Amniotic stem cell (primary cell): ENCODE measurements at places on chromosomes 5 and 9.
A peak's percentile ranks its signal among the peaks of the same experiment; 100 is the strongest.

DNA sequence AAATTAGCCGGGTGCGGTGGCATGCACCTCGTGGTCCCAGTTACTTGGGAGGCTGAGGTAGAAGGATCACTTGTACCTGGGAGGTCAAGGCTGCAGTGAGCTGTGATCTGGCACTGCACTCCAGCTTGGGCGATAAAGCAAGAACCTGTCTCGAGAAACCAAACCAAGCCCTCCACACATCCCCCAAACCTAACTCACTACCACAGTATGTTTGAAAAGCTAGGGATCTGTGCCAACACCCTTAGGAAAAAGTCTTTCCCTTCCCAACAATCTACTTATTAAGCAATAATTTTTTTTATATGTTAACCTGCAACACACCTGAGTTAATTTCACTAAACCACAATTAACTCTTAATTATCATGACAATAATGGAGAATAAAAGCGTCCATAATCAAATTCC lies 2.2 kb downstream of the UBTD2 start:
- no peak for DNase-seq

- DNase-seq, result peak; percentile 52
Observed at GRCh38 chr9:109779711-109780452, at the start of gene PALM2AKAP2. TSS of gene PALM2AKAP2 (plus strand) at chr9:109780198. CDS start at chr9:109780489, 291 bp downstream.

GRCh38 chr5:38364825-38365224 lies 106.5 kb downstream of the EGFLAM start:
- no peak for DNase-seq

DNA sequence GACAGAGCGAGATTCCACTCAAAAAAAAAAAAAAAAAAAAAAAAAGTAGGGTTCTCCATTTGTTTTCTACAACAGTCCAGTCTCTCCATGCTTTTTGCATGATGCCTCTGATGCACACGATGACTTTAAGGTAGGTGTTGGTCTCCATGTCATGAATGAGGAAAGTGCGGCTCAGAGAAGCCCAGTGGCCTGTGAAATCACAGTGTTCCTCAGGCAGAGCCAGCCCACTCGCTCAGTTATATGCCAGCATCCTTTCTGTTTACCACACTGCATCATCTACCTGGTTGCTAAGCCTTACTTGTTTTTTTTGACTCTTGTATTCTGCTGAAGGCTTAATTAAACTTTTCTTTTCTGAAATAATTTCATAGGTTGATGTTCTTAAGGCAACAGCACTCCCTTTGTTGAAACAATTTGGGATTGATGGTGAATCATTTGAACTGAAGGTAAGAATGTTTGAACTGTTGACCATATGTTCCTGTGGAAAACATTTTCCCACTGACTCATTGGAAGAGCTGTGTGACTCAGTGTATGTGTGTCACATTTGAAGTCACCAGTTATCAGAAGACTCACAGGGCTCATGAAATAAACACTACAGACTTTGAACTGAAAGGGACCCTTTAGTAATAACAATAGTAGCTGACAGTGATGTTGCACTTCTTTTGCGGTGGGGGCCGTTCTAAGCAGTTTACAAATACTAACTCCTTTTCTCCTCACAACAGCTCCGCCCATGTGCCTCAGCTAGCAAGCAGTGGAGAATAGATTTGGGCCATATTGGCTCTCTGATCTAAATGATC lies 40.2 kb downstream of the RCL1 start:
- DNase-seq, result peak; percentile 65

GRCh38 chr5:124446120-124446519 lies 300.3 kb downstream of the ZNF608 start:
- DNase-seq, result no peak

DNA sequence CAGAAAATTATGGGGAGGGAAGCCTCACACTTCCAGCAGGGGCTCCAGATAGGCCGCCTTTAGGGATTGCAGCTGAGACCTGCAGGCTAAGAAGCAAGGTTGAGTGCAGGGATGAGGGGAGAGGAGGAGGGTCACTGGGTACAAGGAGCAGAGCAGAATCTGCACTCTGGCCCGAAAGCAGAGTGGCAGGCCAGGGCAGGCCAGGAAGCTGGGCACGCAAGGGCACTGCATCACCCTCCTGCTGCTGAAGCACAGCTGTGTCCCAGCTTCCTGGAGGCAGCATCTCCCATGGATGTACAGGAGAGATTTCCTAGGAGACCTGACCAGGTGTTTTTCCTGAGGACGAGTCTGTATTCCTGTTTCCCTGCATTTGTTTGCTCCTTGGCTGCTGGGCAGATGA lies 92.1 kb downstream of the SYK start:
- no peak for DNase-seq

DNA sequence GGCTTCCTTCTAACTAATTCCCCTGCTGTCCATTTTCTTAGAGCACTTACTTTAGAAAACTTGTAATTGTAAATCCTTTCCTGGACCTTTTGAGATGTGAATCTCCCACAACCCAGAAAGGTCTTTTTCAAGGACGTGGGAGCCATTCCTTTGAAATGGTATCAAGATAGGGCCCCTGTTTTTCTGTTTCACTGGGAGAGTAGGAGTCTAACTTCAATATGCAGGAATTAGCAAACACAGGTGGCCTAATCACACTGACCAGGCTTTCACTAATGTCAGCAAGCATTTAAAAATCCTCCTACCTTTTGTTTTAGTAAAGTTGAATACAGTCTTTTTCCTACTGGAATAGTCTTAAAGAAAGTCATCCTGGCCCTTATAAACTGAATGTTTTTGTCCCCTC lies 558.3 kb downstream of the PTPRD start:
- DNase-seq, result no peak

GRCh38 chr9:1469996-1470395 lies 419.8 kb downstream of the DMRT2 start:
- DNase-seq, result no peak

- DNase-seq, result no peak
Observed at GRCh38 chr9:91359734-91360470, 1.8 kb downstream of the AUH start.

GRCh38 chr5:60010328-60010727 lies 116.8 kb upstream of the PDE4D start:
- no peak for DNase-seq

GRCh38 chr5:164265566-164265965 lies 760.1 kb downstream of the MAT2B start:
- DNase-seq, result no peak

GRCh38 chr5:60492958-60493357 lies 207.0 kb downstream of the DEPDC1B start:
- DNase-seq, result no peak
